Amniotic stem cell (primary cell): ENCODE measurements at places on chromosomes 16 and 17.

GRCh38 chr17:38559051-38559879, 46.5 kb downstream of the SRCIN1 start:
- DNase-seq: no peak

GRCh38 chr16:71542377-71542776, 16.2 kb downstream of the CHST4 start:
- DNase-seq: no peak

- no peak for DNase-seq
These were observed 176.3 kb downstream of the HS3ST3A1 start for GRCh38 chr17:13425390-13425789.

GRCh38 chr16:19645557-19645981, 72.5 kb downstream of the KNOP1 start:
- no peak for DNase-seq

- DNase-seq: no peak
These were observed 761.3 kb upstream of the KIF2B start for GRCh38 chr17:53061446-53061845.

DNA sequence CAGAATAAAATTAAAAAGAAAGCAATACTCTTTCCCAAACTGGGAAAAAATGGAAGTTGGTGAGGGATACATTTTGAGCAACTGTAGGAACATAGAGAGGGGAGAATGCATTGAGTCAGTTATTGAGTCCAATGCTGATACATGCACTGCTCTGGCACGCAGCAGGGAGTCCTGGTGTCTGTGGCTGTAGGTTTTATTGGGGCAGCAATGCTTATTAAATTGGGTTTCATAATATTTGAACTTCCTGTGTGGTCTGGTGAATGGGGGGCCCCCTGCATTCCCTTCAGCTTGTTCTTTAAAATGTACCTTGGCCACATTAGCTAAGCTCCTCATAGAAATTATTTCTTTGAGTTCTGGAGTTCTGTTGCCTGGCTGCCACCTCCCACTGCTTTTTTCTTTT, 125.2 kb upstream of the ELAC2 start:
- DNase-seq: no peak

- DNase-seq: no peak
These were observed 73.4 kb downstream of the HELZ start for GRCh38 chr17:67171560-67171959.

GRCh38 chr17:43319293-43320124, 79.3 kb upstream of the ARL4D start:
- no peak for DNase-seq

- no peak for DNase-seq
These were observed 50.0 kb downstream of the VMP1 start for GRCh38 chr17:59757470-59757869.

DNA sequence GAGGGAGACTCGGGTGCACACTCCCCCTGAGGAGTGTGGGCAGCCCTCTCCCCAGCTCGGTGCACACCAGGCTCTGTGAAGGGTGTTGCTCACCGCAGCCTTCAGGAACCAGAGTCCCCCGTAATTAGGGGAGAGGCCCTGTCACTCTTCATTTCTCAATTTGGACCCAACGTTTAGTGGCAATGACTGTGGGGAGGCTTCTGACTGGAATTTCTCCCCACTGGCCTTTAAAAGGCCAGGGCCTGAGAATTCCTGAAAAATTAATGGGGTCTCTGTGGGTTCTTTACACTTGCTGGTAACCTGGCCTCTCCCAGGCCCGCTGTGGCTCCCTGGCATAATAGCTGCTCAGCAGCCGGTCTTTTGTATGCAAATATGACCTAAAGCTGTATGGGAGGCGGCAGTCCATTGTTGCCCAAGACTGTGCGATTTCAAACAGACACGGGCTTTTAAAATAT, 209.7 kb downstream of the MSI2 start:
- no peak for DNase-seq

- DNase-seq: peak; percentile 39
These were observed 1.9 kb downstream of the MNT start for GRCh38 chr17:2398655-2399571.

- no peak for DNase-seq
These were observed 21.6 kb downstream of the CTU2 start for GRCh38 chr16:88727871-88728270.

DNA sequence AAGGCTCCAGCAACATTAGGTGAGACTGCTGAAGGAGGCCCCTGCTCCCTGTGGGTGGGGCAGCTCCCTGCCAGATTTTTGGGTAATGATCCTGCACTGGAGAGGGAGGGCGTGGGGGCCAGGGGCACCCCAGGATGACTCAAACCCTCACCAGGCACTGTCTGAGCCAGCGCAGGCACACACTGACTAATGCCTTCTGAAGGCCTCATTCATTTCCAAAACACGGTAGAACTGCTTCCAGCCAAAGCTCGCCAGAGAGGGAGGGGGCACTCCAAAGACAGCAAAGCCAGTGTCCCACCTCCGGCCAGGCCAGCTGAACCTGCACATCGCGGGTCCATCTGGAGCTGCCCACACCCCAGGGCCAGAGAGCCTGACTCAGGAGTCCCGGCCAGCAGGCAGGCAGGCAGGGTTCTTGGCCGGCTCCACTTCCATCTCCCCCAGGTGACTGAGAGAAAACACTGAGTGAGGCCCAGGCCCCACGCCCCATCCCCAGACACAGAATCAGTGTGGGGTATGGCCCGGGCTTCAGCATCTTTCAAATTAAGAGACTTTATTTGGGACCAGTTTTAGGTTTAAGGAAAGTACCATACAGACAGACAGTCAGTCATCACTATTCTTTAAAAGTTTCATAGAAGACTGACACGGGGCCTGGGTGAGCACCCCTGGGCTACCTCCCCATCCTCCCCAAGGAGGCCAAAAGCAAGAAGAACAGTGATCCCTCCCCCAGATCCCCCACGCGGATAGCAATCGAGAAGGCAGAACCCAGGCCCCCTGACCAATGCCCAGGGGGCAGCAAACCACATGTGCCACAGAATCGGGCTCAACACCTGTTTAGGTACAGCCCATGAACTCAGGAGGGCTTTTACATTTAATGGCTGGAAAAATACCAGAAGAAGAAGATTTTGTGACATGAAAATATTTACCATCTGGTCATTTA, 2.3 kb downstream of the PIEZO1 start:
- DNase-seq: peak; percentile 63

GRCh38 chr17:38589462-38590114, 16.2 kb downstream of the SRCIN1 start:
- DNase-seq: no peak

GRCh38 chr16:53546988-53547391, 44.0 kb upstream of the AKTIP start:
- no peak for DNase-seq

- DNase-seq: no peak
These were observed 16.2 kb downstream of the SMTNL2 start for GRCh38 chr17:4600563-4600962.

DNA sequence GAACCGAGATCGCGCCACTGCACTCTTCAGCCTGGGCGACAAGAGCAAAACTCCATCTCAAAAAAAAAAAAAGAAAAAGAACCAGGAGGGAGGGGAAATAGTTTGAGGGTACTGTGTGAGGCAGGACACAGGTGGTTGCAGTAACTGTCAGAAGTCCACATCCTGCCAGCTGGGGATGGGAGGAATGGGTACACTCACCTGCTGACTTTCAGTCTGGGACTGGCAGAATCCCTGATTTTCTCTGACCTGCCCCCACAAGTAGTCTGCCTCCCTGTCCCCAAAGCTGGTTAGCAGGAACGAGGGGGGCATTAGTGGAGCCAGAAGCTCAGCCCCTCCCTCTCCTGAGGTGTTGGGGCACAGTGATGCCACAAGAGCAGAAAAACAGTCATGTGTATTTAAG, 7.1 kb upstream of the ARL5C start:
- DNase-seq: no peak

DNA sequence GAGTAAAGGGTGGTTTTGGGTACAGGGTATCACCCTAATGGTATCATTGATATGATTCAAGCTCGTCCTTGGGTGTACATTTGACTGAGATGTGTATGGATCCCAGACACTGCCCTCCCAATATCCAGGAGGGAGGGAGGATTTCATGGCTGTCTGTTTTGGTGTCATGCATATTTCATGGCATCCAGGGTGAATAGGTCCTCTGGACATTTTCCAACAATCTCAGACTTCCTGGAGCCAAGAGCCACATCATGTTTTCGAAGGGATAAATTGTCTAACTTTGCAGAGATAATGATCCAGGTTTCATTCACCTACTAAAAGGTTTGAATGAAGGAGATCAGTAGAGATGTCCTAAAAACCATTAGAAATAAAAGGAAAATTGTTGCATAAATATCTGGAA, 431.9 kb downstream of the SHISA9 start:
- DNase-seq: no peak

- no peak for DNase-seq
These were observed 16.6 kb upstream of the INPP5K start for GRCh38 chr17:1532836-1533602.

DNA sequence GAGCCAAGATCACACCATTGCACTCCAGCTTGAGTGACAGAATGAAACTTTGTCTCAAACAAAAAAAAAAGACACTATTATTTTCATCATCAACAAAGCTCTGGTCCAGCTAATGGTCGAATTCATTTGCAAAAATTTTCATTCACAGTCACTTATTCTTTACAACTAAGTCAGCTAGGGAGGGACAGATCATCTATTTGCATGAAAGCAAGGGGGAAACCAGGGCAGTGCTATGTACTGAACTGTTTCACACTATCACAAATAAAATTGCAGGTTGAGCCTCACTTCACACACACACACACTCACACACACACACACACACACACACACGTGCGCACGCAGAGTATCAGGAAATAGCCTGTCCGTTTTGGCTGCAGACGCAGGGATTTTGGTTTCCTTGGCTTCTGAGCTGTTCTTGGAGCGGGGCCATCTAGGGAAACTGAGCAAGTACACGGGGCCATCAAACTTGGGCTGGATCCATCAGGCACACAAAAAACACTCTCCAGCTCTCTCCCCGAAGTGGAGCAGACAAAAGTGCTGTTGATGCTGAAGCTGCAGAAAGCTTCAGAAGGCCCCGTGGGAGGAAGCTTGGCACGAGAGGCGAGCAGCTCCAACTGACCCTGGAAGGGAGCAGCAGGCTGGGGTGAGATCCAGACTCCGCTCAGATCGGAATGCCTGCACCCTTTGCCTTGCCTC, 44.3 kb upstream of the HELZ start:
- no peak for DNase-seq
